ENCODE measurements at places on chromosomes 5 and 9.

DNA sequence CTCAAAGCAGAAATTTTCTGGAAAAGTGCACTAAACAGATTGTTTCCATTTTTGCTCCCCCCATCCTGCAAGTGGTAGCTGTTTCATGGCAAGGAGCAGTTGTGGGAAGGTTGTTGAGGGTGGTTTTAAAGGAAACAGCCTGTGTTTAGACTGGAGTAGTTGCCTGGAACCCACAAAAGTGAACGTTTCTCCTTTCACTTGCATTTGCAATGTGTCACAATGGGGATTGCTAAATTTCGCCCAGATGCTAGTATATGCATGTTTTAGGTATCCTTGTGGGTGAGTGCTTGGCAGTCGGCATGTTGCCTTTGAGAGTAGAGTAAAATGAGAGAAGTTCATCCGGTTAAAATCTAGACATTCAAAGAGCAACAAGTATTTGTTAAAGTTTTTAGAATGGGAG lies 1099.9 kb upstream of the DMAC1 start:
- DNase-seq: no peak

DNA sequence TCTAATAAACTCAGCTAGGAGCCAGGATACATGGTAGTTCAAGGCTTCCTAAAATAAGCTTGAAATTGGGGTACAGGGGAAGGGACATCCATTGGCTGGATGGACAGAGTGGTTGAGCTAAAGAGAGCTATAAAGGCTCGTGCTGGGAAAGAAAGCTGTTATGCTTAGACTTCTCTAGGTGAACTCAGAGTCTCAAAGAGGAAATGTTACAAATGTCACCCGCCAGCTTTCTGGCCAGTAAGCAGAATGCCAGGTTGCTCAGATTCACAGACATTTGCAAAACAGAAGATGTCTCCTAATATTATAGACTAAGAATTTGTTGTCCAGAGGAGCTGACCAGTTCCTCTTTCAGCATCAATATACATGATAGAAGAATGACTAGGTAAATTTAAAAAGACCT lies 30.6 kb downstream of the STOM start:
- DNase-seq: no peak

DNA sequence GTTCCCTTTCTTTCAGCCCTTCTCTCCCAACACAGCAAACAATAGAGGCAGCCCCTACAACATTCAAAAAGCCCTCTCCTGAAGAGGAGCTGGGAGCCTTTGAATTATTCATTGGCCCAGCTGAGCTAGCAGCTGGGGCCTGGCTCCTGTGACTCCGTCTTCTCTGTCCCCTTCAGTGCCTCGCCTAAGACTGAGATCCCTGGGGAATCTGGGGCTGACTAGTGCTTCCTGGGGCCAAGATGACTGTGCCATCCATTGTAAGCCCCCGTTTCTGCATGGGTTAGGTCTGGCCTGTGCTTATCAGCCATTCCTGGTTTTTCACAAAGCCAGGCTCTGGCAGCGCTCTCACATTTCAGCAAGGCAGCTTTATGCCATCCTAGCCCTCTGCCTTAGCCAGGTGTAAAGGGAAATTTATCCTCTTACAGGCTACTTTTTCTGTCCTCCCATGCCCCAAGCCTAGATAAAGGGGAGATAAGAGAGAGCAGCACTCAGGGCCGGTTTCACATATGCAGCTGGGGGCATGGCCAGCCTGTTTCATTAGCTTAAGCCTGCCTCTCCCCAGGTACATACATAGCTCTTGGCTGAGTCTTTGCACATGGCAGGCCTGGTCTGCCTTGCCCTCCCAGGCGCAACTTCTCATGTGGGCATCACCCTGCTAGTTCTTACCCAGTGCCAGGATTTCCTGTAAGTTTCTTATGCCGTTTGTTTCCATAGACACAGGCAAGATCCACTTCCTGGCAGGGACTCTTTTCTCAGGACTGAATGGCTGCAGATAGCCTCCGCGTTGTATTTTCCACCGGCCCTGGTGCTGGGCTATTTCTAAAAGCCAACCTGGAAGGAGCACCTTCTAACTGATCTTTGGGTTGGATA lies 15.8 kb downstream of the PTPA start:
- DNase-seq: no peak

- DNase-seq: peak; percentile 95
Measured at GRCh38 chr5:93078082-93079038, 502.7 kb downstream of the NR2F1-AS1 start.

DNA sequence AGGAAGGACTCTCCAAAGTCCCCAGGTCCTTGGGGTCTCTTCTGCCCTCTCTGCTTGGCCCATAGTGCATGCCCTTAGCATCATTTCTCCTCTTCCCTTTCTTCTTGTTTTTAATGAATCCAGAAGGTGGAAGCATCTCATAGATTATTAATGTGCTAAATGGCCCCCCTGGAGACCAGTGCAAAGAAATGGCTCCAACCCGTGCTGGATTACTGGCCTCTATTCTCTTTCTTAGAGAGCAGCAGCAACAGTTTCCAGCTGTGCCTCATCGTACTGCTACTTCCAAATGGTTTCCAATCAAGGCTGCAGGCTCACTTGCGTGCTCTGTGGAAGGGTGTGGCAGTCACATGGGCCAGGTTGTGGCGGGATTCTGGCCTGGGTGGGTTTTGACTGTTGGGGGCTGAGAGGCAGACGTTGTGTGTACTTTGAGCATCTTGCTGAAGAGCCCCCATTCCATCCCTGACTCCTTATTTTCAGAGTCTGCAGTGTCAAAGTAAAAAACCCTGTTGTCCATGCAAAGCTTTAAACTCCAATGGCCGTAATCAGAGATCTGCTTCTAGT lies 139.7 kb downstream of the GABBR2 start:
- no peak for DNase-seq

DNA sequence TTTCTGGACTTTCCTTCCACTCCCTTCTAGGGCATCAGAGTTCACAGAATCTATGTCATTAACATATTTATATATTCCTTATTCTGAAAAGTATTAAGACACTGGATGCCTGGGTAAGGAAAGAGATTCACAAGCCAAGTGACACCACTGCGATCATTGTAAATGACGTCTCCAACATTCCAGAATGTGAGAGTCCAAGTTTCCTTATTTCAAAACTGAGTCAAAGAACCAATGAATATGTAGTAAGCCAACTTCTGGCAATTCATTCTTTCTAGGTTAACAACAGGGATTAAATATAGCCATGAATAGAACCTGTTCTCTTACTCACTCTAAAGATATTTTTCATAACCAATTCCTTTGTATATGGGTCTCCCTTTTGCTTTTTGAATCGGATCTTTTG lies 18.1 kb downstream of the RAI14 start:
- DNase-seq: peak; percentile 87

DNA sequence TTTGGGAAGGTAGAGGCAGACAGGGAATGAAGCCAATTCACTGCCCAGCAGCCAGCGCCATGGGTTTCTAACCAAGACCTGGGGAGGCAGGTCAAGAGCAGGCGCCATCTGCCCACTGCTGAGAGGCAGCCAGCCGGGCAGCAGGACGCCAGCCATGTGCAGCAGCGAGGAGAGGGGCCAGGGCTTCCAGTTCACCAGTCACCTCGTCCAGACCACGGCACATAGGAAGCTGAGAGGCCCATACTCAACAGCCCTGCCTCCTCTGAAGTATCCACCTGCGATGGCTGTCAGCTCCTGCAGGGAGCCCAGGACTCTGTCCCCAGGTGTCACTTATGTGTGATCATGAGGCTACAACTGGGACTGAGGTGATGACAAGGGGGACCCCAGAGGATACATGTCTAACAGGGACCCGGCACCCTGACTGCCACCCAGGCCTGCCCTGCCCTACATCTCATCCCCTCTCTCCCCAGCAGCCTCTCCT lies 30.1 kb downstream of the IPPK start:
- DNase-seq: no peak

- DNase-seq: no peak
Measured at GRCh38 chr5:74334062-74334761, 306.3 kb downstream of the ENC1 start.

GRCh38 chr9:123365287-123365880 lies 9.4 kb downstream of the CRB2 start:
- DNase-seq: no peak

DNA sequence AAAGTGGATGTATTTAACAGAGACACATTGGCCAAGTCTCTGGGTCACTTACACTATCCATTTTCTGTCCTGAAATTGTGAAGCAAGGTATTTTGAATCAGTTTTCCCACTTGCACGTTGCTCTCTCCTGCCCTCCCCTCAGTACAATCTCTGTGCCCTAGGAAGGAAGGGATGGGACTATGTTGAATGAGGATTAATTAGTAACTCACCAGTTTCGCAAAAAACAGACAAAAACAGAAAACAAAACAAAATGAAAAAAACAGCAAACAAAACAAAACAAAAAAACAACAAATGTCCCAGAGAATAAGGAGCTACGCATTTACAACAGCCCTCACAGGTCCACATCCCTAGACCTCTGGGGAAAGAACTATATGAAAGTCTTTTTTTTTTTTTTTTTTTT lies 1.1 kb upstream of the CD14 start:
- DNase-seq: no peak

DNA sequence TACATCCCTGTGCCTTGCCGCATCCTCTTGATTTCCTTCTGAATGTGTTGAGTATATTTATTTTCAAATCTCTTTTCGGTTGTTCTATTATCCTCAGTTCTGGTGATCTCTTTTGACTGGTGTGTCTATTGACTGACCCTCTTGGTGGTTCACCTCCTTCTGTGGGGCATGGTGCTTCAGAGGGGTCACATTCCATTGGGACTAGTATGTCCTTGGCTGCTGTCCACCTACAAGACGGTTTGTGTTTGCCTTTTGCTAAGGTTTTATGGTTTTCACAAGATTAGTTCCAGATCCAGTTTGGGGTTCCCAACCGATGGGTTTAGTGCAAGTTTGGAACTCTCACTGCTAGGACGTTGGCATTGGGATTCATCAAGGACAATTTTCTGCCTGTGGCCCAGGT lies 66.6 kb downstream of the PHF2 start:
- peak; percentile 55 for DNase-seq

- DNase-seq: no peak
Measured at GRCh38 chr9:73095425-73095824, 56.2 kb upstream of the ANXA1 start.

DNA sequence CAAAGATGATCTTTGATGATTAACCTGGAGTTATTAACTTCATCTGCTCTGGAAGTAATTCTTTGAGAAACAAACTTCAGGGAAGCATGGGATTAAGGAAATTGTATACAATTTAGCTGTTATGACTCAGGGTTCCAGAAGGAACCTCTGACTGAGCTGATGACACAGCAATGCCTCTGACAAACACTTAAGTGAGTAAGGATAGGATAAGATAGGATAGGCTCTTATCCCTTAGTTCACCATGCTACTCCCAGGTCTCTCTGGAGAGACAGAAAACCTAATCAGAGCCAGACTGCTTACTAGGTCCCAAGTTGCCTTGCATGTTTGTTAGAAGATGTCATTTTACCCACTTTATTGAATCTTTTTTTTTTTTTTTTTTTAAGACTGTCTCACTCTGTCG lies 12.6 kb upstream of the TMEM38B start:
- no peak for DNase-seq

DNA sequence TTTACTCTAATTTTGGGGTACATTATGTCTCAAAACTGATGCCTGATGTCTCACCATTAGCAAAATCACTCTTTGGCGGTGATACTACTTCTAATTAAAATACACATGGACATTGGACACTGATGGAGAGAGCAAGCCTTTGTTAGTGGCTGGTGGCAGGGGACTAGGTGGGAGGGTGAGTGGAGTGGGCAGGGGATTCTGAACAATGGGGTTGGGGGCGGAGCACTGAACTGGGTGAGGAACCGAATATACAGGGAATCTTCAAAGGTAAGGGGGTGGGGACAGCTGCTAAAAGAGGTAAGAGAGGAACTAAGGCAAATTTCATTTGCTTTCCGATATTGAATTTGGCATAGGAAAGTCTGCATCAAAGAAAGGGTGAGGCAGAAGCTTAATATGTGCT lies 88.8 kb downstream of the CARTPT start:
- no peak for DNase-seq

DNA sequence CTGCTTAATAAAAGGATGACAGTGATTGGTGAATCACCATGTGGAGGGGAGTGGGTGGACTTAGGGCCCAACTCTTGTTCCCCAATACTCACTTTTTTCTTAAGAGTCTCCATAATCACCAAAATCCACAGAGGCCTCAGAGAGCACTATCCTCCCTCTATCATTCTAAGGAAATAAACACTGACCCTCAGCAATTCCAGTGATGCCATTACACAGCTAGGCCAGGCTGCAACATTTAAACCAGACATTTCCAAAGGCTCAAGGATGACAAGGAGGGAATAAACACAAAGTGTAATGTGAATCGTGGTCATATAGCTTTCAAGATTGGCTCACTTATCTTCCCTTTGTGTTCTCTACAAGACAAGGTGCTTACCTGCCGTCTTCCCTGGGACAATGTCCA lies 2.4 kb upstream of the ARSI start:
- no peak for DNase-seq

DNA sequence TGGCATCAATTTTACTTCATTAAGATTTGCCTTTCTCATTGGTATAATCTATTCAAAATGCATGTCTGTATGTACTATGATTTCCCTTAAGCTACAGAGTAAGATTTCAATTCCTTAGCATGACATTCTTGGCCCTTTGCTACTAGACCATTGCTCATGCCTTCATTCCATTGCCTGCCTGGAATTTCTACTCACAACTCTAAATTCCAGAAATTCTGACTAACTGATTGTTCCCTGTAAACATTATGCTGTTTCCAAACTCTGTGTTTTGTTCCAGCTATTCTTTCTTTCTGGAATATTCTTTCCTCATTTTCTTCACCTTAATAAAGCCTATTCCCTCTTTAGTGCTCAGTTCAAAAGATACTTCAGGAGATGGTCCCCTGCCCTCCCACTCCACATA lies 568.8 kb upstream of the SEMA6A start:
- peak; percentile 3 for DNase-seq

GRCh38 chr5:133818869-133819600 lies 149.4 kb downstream of the C5orf15 start:
- no peak for DNase-seq

- no peak for DNase-seq
Measured at GRCh38 chr5:106649031-106649430, 1021.7 kb downstream of the EFNA5 start.

- no peak for DNase-seq
Measured at GRCh38 chr9:124537926-124538325, 30.7 kb upstream of the NR5A1 start.

DNA sequence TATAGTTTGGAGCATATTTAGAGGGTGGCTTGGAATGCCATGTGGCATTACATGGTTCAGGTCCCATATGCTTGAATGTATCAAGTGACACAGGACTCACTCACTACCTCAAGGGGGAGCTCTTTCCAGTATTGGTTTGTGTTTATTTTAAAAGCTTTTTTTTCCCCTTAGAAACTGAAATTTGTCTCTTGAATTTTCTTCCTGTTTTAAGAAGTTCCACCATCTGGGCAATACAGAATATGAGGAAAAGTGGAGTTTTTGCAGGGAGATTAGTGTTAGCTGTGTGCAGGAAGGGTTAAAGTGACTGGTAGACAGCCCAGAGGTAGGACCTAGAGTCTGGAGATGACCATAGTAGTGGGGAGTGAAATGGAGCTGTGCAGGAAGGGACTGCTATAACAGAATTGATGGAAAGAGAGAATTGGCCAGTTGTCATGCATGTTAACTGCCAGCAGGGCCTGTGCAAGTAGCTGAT lies 36.6 kb downstream of the CTNNA1 start:
- DNase-seq: no peak

- DNase-seq: no peak
Measured at GRCh38 chr5:14206028-14206725, 63.0 kb downstream of the TRIO start.

- DNase-seq: no peak
Measured at GRCh38 chr9:96116275-96117064, 185.5 kb downstream of the HSD17B3 start.
